CD4-positive, alpha-beta T cell (primary cell): ENCODE measurements at places on chromosomes 5 and 9. TPM values are rescaled to one million over a fixed set of nuclear protein-coding genes. Genes with fewer than 3 reads are reported as not detected.

Gene OCLN
- total RNA-seq, result 5.5 TPM

Gene AHRR
- total RNA-seq, result 0.45 TPM

Gene PCDH12
- not detected for total RNA-seq

Gene HEMGN
- 0.30 TPM for total RNA-seq

DNA sequence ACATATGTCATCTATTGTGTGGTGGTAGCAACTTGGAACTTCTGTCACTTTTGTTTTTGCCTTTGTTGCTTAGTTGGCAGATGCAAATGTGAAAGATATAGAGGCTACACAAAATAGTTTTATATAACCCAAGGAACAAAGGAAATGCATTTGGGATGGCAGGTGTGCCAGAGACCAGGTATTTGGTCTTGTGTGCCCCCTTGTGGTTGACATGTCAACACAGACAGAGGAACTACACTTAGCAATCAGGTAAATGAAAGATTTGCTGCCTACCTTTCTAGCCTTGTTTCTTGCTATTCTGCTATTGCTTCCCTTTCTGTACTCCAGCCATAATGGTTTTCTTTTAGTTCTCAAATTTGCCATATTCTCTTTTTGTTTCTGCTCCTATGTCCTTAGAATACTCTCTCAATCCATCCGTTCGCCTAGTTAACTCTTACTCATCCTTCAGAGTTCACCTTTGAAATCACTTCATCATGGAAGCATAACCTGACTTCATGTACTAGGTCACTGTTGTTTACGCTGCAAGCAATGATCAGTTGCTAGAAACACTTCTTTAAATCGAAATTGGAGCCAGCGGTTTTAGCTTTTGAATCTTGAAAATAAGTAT lies 119.5 kb downstream of the TRPM3 start:
- no peak overlapping the region for H3K27ac ChIP-seq
- H3K27me3 ChIP-seq, result no peaks in the 10 kb centered on the region
- no peak overlapping the region for H3K4me3 ChIP-seq
- H3K36me3 ChIP-seq, result no peaks in the 10 kb centered on the region
- no peaks in the 10 kb centered on the region for H3K4me1 ChIP-seq

DNA sequence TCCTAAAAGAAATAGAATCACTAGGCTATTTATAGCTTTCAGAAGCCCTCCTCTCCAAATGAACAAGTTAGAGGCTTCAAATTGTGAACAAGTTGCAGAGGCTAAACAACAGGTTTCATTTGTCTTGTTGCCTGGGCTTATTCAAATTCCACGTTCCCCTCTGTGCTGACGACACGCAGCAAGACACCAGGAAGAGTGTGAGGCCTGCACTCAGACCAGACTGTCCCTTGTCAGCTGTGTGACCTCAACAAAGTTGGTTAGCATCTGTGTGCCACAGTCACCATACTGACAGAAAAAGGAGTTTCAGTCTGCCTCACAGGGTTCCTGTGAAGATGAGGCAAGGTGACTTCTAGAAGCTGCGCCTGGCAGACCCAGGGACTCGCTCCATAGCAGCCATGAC lies 22.1 kb upstream of the GABBR2 start:
- H3K4me3 ChIP-seq, result no peak overlapping the region
- no peak for DNase-seq
- no peaks in the 10 kb centered on the region for H3K4me1 ChIP-seq
